ENCODE measurements at places on chromosomes 7 and 10. TPM values are rescaled to one million over a fixed set of nuclear protein-coding genes. Genes with fewer than 3 reads are reported as not detected.
A peak's percentile ranks its signal among the peaks of the same experiment; 100 is the strongest.

GRCh38 chr7:7237201-7237977, 55.0 kb downstream of the C1GALT1 start:
- no peak for DNase-seq

The MYH16 gene
- 29.6 TPM for total RNA-seq

DNA sequence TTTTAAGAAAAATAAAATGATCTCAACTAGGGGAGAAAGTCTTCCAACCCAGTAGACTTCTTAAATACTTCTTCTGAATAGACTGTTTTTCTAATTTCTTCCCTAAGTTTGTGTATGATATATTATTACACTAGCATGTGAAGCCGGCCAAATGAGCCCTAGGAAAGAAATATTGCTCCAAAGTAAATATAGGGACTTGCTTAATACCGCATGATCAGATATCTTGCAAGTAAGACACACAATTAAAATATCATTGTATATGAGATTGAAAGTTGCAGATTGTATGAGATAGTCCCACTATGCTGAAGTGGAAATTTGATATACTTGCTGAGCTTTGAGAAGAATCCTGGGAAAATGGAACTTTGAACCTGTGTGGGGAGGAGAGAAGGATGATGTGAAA, 225.7 kb downstream of the BAMBI start:
- DNase-seq, result no peak

GRCh38 chr7:46716926-46717325, 795.9 kb upstream of the IGFBP3 start:
- peak; percentile 24 for DNase-seq

DNA sequence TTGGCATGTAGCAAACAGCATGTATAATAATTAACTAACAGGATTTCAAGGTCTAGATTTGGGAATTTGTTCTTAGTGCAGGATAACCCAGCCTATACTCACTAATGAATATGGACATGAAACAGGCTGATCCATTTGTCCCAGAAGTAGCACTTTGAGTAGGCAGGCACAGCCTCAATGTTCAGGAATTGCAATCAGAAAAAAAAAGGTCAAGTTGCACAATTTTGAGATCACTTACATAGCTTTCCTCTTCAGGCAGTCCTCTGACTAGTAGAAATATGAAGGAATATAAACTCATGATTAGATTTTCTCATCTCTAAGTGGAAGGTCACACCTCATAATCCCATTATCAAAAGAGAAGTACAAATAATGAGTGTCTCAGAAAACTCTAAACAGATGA, 921.4 kb upstream of the CELF2 start:
- DNase-seq, result no peak

All from HT1080 (cell line).